ENCODE measurements at places on chromosomes 3 and 15. TPM values are rescaled to one million over a fixed set of nuclear protein-coding genes. Genes with fewer than 3 reads are reported as not detected.
A peak's percentile ranks its signal among the peaks of the same experiment; 100 is the strongest.

DNA sequence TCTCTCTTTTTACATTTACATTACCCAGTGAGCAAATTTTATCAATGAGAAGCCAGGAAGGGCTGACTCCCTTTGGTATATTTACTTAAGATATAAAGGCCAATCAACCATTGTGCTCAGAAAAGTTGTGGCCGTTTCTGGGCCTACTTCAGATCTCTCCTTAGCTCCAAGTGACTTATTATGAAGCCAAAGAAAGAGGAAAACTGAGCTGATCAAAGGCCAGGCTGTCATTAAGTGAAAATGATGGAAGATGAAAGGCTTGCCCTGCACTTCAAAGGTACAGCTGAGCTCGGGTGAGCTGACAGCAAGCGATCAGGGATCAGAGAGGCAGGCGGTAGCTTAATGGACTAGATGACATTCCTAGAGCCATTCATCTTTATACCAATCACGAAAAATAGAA lies 24.8 kb downstream of the VGLL4 start:
- H3K27me3 ChIP-seq: no peaks in the 10 kb centered on the region
- H3K4me1 ChIP-seq: peaks cover 22% of the 10 kb centered on the region
- no peak overlapping the region for H3K4me3 ChIP-seq
- H3K36me3 ChIP-seq: no peaks in the 10 kb centered on the region

Gene STRIT1
- not detected for total RNA-seq

DNA sequence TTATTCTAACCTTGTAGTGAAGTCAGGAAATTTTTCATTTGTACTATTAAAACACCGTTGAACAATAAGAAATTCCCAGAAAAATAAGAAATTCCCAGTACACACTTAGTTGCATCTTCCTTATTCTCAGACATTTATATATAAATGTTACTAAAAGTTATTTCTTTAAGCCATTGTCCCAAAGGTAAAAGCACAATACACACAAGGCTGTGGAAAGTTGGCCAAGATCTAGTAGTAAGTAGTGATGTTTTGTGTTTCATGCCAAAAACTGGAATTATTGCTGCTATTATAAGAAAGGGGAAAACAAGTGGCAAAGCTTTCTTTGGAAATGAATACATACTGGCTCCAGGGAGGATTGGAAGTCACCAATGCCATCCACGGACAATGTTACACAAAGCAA lies 802.5 kb upstream of the DPPA4 start:
- H3K27me3 ChIP-seq: no peaks in the 10 kb centered on the region
- no peak for DNase-seq
- H3K27ac ChIP-seq: no peak overlapping the region
- no peaks in the 10 kb centered on the region for H3K4me1 ChIP-seq
- no peak overlapping the region for H3K4me3 ChIP-seq
- no peaks in the 10 kb centered on the region for H3K36me3 ChIP-seq

DNA sequence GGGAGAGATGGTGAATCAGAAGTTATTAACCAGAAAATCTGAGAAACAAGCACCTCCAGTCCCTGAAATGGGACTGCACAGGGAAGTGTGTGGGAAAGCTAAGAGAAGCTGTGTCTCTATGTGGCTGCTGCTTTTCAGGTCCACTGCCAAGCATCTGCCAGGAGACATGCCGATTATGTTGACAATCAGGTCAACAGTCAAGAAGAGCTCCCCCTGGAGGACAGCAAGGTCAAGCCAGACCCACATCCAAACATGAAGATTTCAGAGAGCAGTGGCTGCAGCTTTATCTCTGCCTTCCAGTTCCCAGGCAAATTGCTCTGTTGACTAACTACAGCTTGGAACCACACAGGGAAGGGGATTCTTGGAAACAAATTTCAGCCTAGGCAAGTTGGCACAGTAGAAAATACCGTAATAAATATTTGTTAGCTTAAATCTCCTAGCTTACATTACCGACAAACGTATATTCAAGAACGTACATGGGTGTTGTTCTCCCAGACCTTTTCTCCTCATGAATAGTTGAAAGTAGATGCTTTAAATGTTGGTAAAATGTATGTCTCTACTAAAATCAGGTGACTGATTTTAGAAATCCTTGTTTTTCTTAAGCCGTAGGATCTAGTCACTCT lies 394.5 kb upstream of the RARB start:
- no peaks in the 10 kb centered on the region for H3K27me3 ChIP-seq
- no peak overlapping the region for H3K4me3 ChIP-seq
- peak; percentile 6 for DNase-seq
- no peak overlapping the region for H3K27ac ChIP-seq
- no peaks in the 10 kb centered on the region for H3K4me1 ChIP-seq
- no peaks in the 10 kb centered on the region for H3K36me3 ChIP-seq

- no peak for DNase-seq
- H3K4me1 ChIP-seq: peaks cover 8% of the 10 kb centered on the region
- no peak overlapping the region for H3K4me3 ChIP-seq
- peaks cover 2% of the 10 kb centered on the region for H3K27me3 ChIP-seq
- H3K27ac ChIP-seq: no peak overlapping the region
- no peaks in the 10 kb centered on the region for H3K36me3 ChIP-seq
These were observed 56.7 kb upstream of the MCF2L2 start for GRCh38 chr3:183485093-183485492.

DNA sequence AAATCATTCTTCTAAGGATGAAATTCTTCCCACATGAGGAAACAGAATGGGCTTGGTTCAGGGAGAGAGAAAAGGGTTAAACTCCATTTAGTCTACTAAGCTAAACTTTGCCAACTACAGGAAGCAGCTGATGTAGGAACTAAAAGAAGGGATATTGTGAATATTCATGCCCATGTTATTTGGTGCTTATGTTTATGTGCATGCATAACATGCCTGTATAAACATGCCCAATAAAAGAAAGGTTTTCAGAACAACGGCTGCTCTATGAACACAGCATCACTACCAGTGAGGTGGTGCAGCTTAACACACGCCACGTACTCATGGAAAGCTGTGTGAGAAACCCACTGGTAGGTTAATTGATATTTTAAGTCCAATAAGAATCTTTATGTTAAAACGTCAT lies 59.4 kb upstream of the VGLL4 start:
- no peak for DNase-seq
- H3K36me3 ChIP-seq: peaks cover 6% of the 10 kb centered on the region
- no peak overlapping the region for H3K27ac ChIP-seq
- no peaks in the 10 kb centered on the region for H3K27me3 ChIP-seq
- H3K4me3 ChIP-seq: no peak overlapping the region
- peaks cover 3% of the 10 kb centered on the region for H3K4me1 ChIP-seq

- no peak overlapping the region for H3K4me3 ChIP-seq
- no peaks in the 10 kb centered on the region for H3K36me3 ChIP-seq
- no peaks in the 10 kb centered on the region for H3K4me1 ChIP-seq
These were observed 21.7 kb downstream of the GRIP2 start for GRCh38 chr3:14518432-14518802.

DNA sequence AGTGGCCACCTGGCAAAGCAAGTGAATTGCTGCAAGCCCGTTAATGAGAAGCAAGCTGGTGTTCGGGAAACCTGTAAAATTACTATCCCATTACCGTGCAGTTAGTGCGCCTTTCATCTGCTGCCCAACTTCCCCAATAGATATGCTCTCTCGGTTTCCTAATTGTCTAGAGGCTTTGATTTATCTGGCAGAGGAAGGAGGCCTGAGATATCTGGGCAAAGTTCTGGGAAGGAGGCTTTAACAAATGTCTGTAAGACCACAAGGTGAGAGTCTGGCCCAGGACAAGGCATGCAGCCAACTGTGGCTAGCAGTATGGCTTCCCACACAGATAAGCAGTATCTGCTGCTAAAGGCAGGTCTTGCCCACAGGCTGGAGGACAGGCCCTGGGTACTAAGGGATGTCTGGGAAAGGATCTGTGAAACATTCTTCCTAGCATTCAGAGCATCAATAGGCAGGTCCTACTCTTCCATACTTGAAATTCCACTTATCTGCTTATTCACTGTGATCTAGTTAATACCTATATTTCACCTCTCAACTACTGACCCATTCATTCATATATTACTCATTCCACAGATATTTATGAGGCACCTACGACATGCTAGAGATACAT lies 130.0 kb upstream of the SLC2A2 start:
- no peaks in the 10 kb centered on the region for H3K4me1 ChIP-seq
- peaks cover 4% of the 10 kb centered on the region for H3K36me3 ChIP-seq
- H3K4me3 ChIP-seq: no peak overlapping the region
- no peak for DNase-seq
- no peak overlapping the region for H3K27ac ChIP-seq

DNA sequence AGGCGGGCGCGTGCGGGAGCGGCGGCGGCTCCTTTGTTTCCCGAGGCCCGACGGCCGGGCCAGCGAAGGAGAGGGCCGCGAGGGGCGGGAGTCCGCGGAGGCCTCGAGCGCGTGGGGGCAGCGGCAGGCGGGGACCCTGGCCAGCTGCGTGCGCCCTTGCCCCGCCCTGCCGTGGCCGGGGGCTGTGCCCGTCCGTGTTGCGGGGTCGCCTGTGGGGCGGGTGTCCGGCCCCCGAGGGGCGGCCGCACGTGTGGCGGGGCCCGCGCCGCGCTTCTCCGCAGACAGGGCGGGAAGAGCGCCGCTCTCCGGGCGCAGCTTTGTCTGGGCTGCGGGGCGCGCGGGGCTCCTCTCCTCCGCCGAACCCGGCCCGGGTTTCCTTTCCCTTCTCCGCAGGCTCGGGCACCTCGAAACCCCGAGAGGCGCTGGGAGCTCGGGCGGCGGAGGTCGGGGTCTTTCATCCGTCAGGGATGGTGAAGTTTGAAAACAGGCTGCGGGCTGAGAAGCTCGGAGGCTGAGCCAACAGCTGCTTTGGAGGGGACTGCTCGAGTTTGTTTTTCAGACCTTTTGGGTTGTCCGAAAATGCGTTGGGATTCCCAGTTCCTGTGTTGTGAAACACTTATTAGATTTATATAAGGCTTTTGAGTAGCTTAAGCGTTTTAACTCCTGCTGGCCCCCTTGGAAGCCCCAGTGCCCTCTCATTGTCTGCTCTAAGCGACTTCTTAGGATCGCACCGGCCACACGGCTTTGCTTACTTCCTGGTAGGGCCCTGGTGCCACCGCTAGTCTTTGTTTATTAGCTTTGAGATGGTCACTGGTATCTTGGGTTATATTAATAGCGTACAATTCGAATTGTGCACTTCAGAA lies 817 bp downstream of the USP3 start:
- peak overlapping the region; percentile 91 for H3K27ac ChIP-seq
- H3K27me3 ChIP-seq: no peaks in the 10 kb centered on the region
- DNase-seq: peak; percentile 51
- H3K4me1 ChIP-seq: peaks cover 20% of the 10 kb centered on the region

DNA sequence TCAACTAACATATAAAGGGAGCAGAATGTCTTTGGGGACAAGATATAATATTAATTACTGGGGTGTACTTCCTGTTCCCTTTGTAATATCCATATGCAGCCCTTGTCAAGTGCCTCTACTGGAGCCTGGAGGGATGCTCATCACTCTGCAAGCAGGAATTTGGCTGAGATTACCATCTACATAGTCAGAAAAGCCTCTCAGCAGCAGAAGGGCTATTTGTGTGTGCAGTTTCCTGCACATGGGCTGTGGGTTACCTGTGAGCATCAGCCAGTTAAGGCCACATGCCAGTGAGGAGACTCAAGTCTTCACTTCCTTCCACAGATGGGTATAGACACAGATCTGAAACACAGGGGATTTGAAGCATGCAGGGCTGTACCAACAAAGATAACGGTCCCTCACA lies 278.1 kb upstream of the PLSCR5 start:
- no peak overlapping the region for H3K27ac ChIP-seq
- DNase-seq: no peak
- no peaks in the 10 kb centered on the region for H3K27me3 ChIP-seq

DNA sequence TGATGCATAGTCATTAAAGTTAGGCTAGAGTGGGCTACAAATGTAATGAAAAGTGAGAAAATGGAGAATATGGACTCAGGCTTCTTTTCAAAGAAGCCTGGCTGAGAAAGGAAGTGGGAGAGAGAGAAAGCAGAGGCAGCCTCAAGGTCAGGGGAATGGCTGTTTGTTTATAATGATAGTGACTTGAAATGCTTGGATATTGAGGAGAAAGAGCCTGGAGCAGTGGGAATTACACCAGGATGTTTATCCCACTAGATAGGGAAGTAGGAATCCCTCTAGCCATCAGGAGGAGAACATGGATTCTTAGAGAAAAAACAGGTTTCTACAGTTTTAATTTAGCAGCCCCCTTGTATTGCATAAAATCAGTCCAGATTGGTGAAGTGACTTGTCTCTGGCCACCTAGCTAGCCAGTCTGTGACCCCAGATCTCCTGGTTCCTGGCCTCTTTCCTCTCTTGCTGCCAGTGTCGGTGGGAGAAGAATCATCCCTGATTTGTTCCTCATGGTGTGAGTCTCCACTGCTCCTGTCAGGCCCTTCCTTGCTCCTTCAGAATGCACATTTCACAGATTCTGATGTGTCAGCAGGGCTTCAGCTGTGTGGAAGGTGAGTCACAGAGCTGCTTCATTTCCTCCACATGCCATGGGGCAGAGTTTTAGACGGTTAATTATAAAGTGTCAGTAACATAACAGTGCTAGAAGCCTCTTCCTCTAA lies 32.9 kb downstream of the SEMA6D start:
- H3K27me3 ChIP-seq: no peaks in the 10 kb centered on the region
- H3K27ac ChIP-seq: peak overlapping the region; percentile 55
- DNase-seq: peak; percentile 91
- peaks cover 4% of the 10 kb centered on the region for H3K36me3 ChIP-seq
- H3K4me3 ChIP-seq: no peak overlapping the region
- H3K4me1 ChIP-seq: peaks cover 9% of the 10 kb centered on the region

Gene ACVR2B
- 1.3 TPM for total RNA-seq

Gene SLC7A14
- 6.8 TPM for total RNA-seq

- peaks cover 3% of the 10 kb centered on the region for H3K27me3 ChIP-seq
- no peaks in the 10 kb centered on the region for H3K4me1 ChIP-seq
- H3K27ac ChIP-seq: no peak overlapping the region
These were observed 311.5 kb upstream of the ROPN1 start for GRCh38 chr3:124303305-124303910.

- no peak overlapping the region for H3K27ac ChIP-seq
- DNase-seq: no peak
- H3K4me3 ChIP-seq: no peak overlapping the region
- peaks cover 6% of the 10 kb centered on the region for H3K4me1 ChIP-seq
- H3K36me3 ChIP-seq: no peaks in the 10 kb centered on the region
- H3K27me3 ChIP-seq: no peaks in the 10 kb centered on the region
These were observed 59.2 kb downstream of the LIPC start for GRCh38 chr15:58490888-58491473.

Gene RGMA
- total RNA-seq: 0.18 TPM

Gene SERPINI1
- 1.1 TPM for total RNA-seq

DNA sequence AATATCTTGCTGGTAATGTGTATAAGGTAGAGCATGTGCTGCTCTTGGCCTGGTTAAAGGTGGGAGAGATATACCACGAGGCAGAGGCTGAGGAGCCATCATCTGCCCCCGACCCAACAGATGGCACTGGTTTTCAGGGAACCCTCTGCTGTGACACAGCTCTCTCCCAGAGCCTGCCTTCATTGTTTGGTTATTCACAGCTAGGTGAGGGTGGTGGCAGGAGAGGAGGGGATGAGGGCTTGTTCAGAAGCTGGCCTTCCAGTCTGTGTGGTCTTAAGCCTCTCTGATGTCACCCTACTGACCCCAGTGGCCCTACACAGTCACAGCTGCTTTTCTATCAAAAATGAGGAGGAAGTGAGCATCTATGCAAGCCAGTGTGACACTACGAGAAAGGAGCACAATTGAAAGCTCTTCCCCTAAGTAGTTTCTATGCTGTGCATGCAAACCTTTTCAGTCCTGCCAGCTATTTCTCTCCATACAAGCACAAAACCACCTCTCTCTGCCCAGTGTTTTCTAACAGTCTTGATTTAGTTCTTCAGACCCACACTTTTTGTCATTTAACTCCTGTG lies 258.4 kb upstream of the AGTR1 start:
- H3K4me3 ChIP-seq: no peak overlapping the region
- DNase-seq: no peak
- no peaks in the 10 kb centered on the region for H3K4me1 ChIP-seq
- no peak overlapping the region for H3K27ac ChIP-seq
- no peaks in the 10 kb centered on the region for H3K27me3 ChIP-seq

GRCh38 chr15:69459066-69459465 lies 6.4 kb downstream of the RPLP1 start:
- H3K36me3 ChIP-seq: peaks cover 20% of the 10 kb centered on the region
- H3K27me3 ChIP-seq: no peaks in the 10 kb centered on the region
- no peak overlapping the region for H3K4me3 ChIP-seq
